ENCODE measurements at places on chromosomes 4 and X. TPM values are rescaled to one million over a fixed set of nuclear protein-coding genes. Genes with fewer than 3 reads are reported as not detected.
A peak's percentile ranks its signal among the peaks of the same experiment; 100 is the strongest.

DNA sequence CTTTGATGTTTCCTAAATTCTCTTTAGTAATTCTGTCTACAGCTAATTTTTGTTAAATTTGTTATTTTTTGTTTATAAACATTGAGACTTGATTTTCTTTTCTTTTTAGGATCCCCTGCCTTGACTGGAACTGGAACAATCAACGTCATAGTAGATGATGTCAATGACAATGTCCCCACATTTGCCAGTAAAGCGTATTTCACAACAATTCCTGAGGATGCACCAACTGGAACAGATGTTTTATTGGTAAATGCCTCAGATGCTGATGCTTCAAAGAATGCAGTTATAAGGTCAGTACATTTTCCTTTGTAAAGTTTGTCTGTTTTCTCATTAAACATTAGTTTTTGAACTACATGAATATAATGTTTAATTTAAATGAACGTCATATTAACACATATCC is 119.4 kb downstream of the FAT4 start:
- DNase-seq, result no peak
- no peak overlapping the region for H3K4me3 ChIP-seq
- H3K27me3 ChIP-seq, result no peaks in the 10 kb centered on the region
- peaks cover 5% of the 10 kb centered on the region for H3K36me3 ChIP-seq

- H3K4me3 ChIP-seq, result no peak overlapping the region
- no peak overlapping the region for H3K27ac ChIP-seq
- no peaks in the 10 kb centered on the region for H3K27me3 ChIP-seq
- DNase-seq, result peak; percentile 3
- no peaks in the 10 kb centered on the region for H3K36me3 ChIP-seq
Measured at GRCh38 chr4:114998316-114998715, 115.1 kb downstream of the NDST4 start.

- H3K4me3 ChIP-seq, result no peak overlapping the region
- H3K27me3 ChIP-seq, result no peaks in the 10 kb centered on the region
- no peak for DNase-seq
- no peak overlapping the region for H3K27ac ChIP-seq
- no peaks in the 10 kb centered on the region for H3K36me3 ChIP-seq
Measured at GRCh38 chrX:54708404-54708803, 89.7 kb downstream of the ITIH6 start.

DNA sequence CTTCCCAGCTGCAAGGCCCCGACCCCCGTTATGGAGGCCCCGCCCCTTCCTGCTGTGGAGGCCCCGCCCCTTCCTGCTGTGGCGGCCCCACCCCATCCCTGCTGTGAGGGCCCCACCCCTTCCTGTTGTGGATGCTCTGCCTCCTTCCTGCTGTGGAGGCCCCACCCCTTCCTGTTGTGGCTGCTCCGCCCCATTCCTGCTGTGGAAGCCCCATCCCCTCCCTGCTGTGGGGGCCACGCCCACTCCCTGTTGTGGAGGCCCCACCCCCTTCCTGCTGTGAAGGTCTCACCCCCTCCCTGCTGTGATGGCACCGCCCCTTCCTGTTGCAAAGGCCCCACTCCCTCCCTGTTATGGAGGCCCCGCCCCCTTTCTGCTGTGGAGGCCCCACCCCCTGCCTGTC is 104.9 kb upstream of the PSAPL1 start:
- peak; percentile 30 for DNase-seq
- H3K4me3 ChIP-seq, result no peak overlapping the region
- no peak overlapping the region for H3K27ac ChIP-seq

- H3K4me3 ChIP-seq, result no peak overlapping the region
- H3K27ac ChIP-seq, result no peak overlapping the region
- no peaks in the 10 kb centered on the region for H3K4me1 ChIP-seq
- H3K27me3 ChIP-seq, result no peaks in the 10 kb centered on the region
Measured at GRCh38 chr4:155304375-155304774, 72.4 kb downstream of the MAP9 start.

DNA sequence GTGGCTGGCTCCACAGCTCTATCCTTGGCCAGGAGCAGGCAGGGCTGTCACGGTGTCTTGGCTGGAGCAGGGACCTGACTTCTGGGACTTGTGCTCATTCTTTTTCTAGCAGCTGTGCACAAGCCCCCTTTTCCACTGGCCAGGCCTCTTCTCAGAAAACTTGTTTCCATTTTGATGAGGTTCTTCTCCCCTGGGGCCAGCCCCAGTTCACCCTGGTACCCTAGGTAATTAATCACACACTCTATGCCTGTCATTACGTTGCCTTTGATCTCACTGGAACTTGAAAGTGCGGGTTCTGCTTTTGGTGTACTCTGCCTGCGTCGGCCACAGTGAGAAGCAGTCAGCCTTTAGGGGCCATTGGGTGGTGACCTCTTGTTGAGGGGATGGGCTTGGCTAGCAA is 26.6 kb downstream of the DRD5 start:
- H3K4me3 ChIP-seq, result no peak overlapping the region
- no peak overlapping the region for H3K27ac ChIP-seq
- no peaks in the 10 kb centered on the region for H3K36me3 ChIP-seq
- no peaks in the 10 kb centered on the region for H3K4me1 ChIP-seq
- no peak for DNase-seq

- no peaks in the 10 kb centered on the region for H3K36me3 ChIP-seq
- no peak overlapping the region for H3K4me3 ChIP-seq
- peaks cover 6% of the 10 kb centered on the region for H3K4me1 ChIP-seq
- DNase-seq, result peak; percentile 22
Measured at GRCh38 chr4:17072483-17072882, 174.0 kb upstream of the LDB2 start.

DNA sequence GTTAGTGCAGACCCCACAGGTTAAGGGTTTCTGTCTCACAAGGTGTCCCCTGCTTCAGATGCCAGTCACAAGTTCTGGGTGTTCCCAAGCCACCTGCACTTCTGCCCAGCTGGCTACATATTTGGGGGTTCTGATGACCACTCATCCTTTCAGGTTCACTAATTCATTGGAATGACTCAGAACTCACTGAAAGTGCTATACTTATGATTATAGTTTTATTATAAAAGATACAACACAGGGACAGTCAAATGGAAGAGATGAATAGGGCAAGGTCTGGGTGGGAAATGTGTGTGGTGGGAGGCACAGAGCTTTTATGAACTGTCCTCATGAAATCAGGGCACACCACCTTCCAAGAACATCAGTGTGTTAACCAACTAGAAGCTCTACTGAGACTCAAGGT is 97.7 kb upstream of the CASK start:
- no peaks in the 10 kb centered on the region for H3K4me1 ChIP-seq
- no peaks in the 10 kb centered on the region for H3K36me3 ChIP-seq
- DNase-seq, result no peak

GRCh38 chrX:88991583-88992132 is 244.6 kb downstream of the CPXCR1 start:
- DNase-seq, result no peak
- no peaks in the 10 kb centered on the region for H3K36me3 ChIP-seq
- H3K4me1 ChIP-seq, result no peaks in the 10 kb centered on the region
- H3K27ac ChIP-seq, result no peak overlapping the region

The MAGEA1 gene
- total RNA-seq, result not detected
